Stimulated activated CD4-positive, alpha-beta T cell treated with anti-CD3 and anti-CD28 coated beads, Interleukin-15, amount 100 ng/mL, for 1 hour (primary cell): ENCODE measurements at places on chromosomes 1 and 21.

- no peak for DNase-seq
Observed at GRCh38 chr1:152880907-152881306, 2.8 kb downstream of the SMCP start.

DNA sequence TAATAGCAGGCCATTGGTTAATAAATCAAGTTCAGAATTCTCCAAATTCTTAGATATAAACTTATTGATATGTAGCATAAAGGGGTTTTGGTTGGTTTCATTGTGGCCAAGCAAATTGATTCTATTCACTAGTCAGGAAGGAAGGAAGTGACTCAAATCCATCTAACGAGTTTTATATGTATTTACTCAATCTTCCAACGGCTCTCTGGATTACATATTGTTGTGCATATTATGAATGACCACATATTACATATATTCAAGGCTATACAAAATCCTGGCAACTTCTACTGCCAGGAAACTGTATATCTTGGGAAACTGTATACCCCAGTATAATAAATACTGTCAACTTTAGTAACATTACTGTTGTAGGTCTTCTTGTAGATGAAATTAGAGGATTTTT is 20.1 kb upstream of the PDE4B start:
- no peak for DNase-seq

GRCh38 chr1:162704673-162705424 is 72.6 kb downstream of the DDR2 start:
- no peak for DNase-seq

DNA sequence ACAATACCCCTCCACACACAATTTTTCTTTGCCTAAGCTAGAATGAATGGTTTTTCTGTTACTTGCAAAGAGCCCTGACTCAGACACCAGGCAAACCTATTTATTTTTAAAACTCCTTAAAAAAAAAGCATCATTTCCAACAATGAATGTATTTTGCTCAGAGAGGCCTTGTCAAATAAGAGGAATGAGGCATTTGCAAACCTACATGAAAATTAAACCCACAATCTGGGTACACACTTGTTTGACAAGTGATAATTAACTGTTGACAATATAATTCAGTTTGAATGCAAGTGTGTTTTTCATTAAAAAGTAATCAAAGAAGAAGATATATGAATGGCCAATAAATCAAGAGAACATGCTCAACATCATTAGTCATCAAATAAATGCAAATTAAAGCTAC is 339.5 kb downstream of the PTPRU start:
- no peak for DNase-seq

- no peak for DNase-seq
Observed at GRCh38 chr1:151313501-151313900, 13.7 kb downstream of the PI4KB start.

DNA sequence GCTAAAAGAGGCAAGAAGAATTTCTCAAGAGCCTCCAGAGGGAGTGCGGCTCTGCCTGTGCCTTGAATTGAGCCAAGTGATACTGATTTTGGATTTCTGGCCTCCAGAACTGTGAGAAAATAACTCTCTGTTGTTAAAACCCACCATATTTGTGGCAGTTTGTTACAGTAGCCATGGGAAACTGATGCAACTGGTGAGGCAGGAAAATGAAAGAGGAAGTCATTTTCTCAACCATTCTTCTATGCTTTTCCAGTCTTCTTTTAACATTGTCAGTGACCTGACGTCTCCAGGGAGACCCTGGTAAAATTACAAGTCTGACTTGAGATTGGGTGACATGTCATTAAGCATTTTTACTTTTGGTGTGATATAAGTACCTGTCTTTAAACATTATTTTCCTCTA is 5.8 kb downstream of the OR6P1 start:
- no peak for DNase-seq

DNA sequence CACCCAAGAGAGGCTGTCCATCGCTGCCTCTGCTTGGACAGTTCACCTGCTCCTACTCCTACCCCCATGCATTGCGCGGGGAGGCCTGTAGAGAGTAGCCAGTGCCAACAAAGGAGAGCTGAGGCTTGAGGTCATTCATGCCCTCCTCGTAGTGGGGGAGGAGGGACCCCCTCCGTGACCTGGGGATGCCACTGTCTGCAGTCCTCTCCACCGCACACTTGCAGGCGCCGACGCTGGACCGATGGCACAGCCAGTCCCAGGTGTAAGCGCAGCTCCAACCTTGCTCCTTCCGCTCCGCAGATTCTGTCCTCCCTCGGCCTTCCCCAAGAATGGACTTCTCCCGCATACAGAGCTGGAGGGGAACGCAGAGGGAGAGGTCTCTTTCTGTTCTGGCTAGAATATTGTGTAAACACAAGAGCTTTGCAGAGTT is 672 bp upstream of the PHLDA3 start:
- DNase-seq, result no peak

- DNase-seq, result no peak
Observed at GRCh38 chr1:13550663-13551062, 33.0 kb upstream of the PDPN start.

GRCh38 chr1:210663730-210664573 is 335.2 kb downstream of the HHAT start:
- DNase-seq, result no peak

DNA sequence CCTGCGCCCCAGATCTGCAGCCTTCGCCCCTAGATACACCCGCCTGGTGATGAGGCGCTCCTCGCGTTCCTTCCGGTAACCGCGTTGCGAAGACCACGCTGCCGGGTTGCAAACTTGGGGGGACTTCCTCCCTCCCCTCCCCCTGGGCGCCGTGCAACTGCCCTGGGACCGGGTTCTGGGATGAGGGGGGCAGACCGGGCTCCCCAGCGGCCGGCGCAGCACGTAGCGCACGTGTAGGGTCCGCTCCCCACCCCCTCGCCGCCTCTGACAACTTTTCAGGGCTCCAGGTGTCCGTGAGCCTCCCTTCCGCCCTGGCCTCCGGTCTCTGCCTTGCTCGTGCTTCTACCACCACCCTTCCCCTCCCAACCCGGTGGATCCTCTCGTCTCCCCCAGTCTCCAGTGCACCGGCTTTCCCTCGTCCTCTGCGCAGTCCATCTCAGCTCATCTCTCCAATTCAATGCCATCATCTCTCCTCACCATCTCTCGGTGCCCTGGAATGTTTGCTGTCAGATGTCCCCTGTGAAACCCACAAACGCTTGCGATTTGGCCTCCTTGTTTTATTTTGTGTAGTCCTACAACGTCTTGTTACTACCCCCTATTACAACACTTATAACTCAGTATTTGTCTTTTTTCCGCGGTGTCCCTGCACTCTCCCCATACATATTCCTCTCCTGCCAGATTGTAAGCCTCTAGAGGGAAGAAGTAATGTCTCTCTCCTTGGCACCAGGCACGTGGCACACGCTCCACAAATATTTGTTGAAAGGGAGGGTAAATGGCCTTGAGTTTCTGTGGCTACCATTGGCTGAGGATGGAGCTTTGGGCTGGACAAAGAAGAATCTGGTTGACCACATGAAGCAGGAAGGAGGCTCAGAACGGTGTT is 782 bp downstream of the PCAT6 start:
- no peak for DNase-seq

GRCh38 chr1:6241887-6242740 is 1.9 kb upstream of the HES3 start:
- DNase-seq, result no peak

DNA sequence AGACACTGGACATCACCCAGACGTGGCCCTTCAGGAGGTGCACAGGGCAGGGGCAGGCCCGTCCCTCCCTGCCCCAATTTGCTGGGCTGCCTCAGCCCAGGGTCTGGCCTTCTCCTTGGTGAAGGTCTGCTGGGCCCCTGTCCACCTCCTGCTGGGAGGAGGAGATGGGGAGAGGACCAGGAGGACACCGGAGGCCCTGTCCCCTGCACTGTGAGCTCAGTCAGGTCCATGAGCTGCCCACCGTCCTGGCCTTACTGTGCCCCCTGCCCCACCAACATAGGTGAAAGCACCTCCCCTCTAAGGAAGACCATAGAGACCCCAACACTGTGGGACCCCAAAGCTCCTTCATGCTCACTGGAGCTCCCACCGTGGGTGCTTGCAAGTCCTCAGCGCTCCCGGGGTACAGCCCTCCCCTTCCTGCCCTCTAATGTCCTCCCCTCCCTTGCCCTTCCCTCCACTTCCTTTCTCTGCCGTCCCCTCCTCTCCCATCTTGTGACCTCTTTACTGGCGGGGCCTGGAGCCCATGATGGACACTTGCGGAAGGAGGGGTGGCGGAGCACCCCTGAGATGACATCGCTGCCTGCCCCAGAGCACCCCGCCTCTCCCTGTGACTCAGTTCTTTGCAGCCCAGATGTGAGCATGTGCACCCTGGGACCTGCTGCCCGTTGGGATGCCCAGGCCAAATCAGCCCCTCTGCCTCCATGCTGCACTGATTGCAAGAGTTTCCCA is 4.6 kb downstream of the LRRC3 start:
- no peak for DNase-seq

DNA sequence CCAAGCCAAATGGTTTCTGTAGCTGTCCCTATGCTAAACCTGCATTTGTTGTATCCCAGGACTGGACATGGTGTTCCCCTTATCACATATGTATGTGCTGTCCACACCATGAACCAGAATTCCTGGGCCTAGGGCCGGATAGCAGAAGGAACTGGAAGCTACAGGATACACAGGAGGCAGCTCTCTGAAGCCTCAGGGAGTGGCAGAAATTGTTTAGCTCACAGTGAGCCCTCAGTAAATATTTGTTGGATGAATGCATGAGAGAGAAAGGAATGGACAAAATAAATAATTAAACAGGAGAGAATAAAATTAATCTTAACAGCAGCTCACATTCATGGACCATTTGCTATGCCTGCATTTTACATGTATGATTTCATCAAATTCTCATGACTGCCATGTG is 2.1 kb downstream of the NIPAL3 start:
- DNase-seq, result no peak

- no peak for DNase-seq
Observed at GRCh38 chr1:165355139-165355976, 1.2 kb downstream of the LMX1A start.

- DNase-seq, result no peak
Observed at GRCh38 chr1:230356869-230357794, 69.0 kb downstream of the PGBD5 start.

DNA sequence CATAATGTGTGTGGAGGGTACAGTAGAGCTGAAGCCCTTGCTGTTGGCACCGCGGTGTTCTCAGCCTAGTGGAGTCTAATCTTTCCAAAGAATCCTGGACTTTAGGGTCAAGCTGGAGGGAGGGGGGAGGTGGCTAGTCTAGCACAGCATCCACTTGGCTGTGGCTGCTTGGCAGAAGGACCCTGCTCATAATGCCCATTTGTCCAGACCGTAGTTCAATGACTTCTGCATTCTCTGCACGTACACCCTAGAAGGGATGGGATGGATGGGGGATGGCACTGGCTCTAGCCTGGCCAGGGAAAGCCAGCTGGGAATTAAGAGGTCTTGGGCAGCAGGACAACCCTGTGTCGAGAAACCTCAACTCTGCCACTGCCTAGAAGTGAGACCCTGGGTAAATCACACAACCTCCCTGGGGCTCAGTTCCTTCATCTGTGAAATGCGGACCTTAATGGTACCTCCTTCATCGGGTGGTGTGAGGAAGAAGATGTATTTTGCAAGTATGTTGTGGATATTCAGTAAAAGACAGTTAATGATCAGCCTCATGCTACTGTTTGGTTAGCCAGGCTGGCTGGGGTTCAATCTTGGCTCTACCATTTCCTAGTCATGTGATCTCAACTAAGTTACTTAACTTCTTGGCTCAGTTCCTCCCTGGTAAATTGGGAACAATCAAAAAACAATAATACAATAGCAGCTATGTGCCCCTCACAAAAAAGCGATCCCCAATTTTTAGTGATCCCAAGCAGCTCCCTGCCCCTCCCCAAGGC is 27.2 kb upstream of the CLIC4 start:
- DNase-seq, result no peak

- DNase-seq, result no peak
Observed at GRCh38 chr21:14617871-14618270, 71.8 kb upstream of the SAMSN1 start.

- no peak for DNase-seq
Observed at GRCh38 chr1:34166625-34167361, 1.8 kb upstream of the CSMD2 start.

- no peak for DNase-seq
Observed at GRCh38 chr1:59730759-59731478, 83.8 kb upstream of the HOOK1 start.

- DNase-seq, result no peak
Observed at GRCh38 chr1:42951588-42951987, 7.1 kb downstream of the SLC2A1 start.

- no peak for DNase-seq
Observed at GRCh38 chr21:31641416-31641922, 18.0 kb upstream of the SOD1 start.

GRCh38 chr1:205791568-205792180 is 16.4 kb upstream of the RAB29 start:
- peak; percentile 27 for DNase-seq
